Stimulated activated CD4-positive, alpha-beta T cell treated with anti-CD3 and anti-CD28 coated beads, Interleukin-2, amount 100 ng/mL, for 4 hours (primary cell): ENCODE measurements at places on chromosomes 1 and 21.
A peak's percentile ranks its signal among the peaks of the same experiment; 100 is the strongest.

DNA sequence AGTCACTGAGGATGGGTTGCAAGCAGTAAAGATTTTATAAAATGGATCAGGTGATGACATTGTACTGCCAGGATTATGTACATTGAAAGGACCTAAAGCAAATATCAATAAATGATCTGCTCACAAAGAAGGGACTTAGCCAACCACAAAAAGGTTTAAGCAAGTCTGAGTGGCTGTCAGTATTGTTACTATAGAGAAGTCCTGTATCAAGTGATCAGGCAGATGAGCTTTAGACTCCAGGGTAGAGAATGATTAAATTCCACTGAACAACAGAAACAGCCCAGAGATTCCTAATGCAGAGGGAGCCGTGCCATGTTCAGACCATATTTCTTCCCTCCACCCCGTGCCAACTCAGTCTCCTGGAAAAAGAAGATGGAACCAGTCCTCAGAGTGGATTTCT lies 138.9 kb downstream of the SETD4 start:
- DNase-seq: no peak

DNA sequence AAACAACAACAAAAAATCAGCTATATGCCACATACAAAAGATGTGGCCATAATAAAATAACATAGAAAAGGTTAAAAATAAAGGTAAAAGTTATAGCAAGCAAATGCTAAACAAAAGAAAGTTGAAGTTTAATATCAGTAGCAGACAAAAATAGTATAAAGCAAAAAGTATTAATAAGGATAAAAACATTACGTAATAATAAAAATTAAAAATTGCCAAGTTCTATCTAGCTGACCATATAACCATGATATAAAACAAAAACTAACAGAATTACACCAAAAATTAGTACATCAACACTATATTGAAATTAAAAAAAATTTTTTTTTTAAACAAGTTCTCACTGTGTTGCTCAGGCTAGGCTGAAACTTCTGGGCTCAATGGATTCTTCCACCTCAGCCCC lies 15.5 kb upstream of the SMG7 start:
- DNase-seq: no peak

- no peak for DNase-seq
These were observed 35.8 kb upstream of the C1orf105 start for GRCh38 chr1:172384656-172385055.

- DNase-seq: no peak
These were observed 18.6 kb downstream of the CDC42BPA start for GRCh38 chr1:227299688-227300087.

DNA sequence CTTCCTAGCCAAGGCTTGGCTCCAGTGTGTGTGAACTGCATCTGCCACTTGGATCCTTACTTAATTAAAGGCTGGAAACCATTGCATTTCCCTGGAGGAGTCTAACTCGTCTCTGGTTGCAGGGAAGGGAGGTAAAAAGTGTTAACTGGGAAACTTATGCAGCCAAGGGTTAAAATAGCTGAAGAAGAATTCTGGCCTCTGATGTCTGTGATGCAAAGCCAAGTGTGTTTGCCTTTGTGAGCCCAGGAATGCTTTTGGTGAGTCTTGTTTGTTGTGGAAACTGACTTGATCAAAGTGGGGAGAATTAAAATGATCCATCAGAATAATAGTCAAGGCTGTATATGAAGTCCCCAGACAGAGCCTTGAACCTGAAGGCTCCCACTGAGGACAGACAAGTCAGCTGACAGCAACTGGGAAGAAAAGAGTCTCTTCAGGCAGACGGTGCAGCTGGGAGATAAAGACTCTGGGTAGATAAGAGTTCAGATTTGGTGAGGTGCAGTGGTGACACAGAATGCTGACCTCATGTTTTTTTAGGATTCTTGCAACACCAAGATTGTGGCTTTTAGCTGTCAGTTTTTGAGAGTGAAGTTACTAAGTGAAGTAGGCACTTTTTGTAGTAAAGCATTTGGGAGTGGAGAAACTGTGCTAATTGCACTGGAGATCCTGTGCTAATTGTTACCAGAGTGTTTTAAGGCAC lies 59.5 kb upstream of the WLS start:
- DNase-seq: no peak

- no peak for DNase-seq
These were observed 148.9 kb upstream of the VANGL1 start for GRCh38 chr1:115492880-115493279.

GRCh38 chr1:160307118-160307791 lies 22.3 kb upstream of the PEX19 start:
- DNase-seq: no peak

DNA sequence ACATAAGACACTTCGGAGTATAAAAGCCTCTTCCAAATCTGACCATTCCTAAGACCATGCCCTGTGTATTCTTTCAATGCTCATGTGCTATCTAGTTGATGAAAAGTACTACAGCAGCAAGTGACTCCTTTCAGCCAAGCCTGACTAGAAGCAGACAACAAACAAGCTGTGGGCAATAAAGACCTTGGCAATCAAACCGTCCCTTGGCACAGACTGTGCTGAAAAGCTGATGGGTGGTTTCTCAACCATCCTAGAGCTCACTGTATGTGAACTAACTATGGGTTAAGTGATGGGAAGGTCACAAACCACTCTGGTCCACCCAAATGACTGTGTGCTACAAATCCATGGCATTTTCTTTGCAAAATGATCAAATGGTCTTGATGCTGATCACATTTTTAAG lies 94.0 kb downstream of the KIAA0319L start:
- no peak for DNase-seq

DNA sequence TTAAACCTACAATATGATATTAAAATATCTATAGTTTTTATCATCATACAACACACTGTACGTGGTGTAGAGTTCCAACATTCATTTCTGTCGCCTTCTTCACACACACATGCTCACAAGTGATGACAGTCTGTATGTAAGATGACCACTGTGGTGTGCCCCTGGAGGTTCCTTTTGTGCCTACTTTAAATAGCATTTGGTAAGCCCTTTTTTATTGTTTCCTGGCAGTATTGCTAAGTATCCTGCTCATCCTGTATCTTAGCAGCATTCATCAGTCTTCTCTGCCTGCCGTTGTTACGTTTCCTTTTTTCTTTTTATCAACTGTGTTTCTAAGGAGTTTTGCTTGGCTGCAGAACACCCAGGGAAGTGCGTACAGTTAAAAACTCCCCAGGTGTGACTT lies 231.4 kb downstream of the CHRM3 start:
- DNase-seq: no peak

DNA sequence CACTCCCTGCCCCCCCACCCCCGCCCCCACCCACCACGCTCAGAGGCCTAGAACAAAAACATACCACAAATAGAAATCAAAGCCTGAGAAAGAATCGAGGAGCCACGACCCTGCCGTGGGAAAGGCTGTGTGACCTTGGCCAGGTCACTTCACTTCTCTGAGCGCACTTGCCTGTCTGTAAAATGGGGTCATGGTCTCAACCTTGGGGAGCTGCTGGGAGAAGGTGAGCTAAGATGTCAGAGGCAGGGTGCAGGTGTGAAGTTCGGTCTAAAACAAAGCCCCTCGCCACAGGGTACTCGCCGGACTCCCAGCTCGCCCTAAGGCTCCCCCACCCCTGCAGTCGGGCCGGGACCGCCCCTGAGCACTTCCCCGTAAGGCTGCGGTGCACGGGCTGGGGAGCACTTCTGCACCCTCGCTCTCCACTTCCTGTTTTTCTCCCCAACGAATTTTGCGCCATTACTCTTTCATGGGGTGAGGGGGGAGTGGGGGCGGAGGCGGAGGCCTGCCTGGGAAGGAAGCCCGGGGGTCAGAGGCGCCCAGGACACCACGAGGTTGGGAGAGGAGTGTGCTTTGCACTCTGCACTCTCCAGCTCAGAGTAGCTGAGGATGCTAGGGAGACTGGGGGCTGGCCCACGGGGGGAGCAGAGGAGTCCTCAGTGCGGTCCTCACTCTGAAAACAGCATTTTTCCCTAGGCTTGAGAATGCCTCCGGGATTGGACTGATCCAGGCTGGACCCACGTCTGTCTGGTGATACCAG lies 21.9 kb upstream of the PIK3CD start:
- DNase-seq: peak; percentile 53

DNA sequence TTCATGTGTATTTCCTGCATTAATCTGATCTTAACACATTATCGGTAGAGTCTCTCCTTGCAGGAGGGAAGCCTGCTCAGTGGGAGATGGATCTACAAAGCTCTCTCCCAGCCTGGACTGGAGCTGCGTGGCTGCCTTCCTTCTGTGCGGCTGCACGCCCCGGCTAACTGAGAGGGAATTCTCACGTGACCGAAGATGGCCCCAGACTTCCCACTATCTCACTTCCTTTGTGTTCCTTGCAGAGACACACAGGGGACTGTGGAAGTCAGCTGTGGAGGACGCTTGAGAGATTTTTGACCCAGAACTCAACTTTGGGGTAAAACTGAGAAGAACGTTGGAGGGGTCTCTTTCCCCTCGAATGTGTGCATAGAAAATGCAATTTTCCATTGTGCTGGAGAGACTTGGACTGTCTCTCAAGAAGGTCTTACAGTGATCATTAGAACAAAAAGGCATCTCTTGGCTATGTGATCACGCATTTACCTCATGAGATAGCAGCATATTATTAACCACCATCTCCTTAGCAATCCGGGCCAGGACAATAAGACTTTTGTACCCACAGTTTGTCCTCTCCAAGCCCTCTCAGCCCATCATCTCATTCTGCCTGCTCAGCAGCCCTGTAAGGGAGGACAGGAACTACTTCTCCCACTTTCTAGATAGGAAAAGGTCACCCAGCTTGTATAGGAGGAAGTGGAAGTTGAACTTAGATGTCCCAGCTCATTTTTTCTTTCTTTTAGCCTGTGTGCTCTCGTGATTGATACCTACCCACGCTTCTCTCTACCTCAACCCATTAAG lies 49.3 kb upstream of the TARBP1 start:
- DNase-seq: no peak

DNA sequence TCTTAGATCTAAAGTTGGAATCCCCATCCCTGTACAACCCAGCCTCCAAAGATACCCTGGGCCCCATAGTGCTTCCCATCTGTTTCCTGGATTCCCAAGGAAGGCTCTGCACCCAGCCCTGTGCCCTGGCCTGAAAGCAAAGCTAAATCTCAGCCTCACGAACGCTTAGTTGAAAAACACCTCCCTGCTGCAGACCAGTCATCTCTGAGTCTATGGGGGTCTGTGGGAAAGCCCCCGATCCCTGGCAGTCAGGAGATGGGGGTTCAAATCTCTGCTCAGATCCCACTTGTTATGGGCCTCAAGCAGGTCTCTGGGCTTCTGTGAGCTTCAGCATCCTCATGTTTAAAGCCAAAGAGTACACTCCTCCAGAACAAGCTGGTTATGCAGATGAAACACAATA lies 210.5 kb upstream of the GRIK3 start:
- DNase-seq: no peak

DNA sequence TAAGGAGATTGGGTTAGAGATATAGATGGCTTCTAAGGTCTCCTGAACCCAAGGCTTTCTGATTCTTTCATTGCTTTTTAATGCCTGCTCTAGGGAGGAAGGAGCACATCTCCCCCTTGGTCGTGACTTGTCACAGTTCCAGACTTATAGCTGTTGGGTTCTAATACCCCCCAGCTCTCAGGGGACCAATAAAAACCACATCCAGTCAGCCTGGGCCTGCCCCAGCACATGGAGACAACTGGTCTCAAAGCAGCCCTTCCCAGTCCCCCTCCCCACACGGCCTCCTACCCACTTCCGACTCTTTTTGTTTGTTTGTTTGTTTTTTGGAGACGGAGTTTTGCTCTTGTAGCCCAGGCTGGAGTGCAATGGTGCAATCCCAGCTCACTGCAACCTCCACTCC lies 23.3 kb downstream of the QSOX1 start:
- no peak for DNase-seq

- DNase-seq: no peak
These were observed 6.7 kb upstream of the EVI5 start for GRCh38 chr1:92791487-92792066.
